Motor neuron (in vitro differentiated cells): ENCODE measurements at places on chromosomes 12 and 14. TPM values are rescaled to one million over a fixed set of nuclear protein-coding genes. Genes with fewer than 3 reads are reported as not detected.

Gene ACVRL1
- total RNA-seq, result 10.6 and 12.7 TPM in 2 replicates

GRCh38 chr14:25006961-25007795 is 42.8 kb downstream of the STXBP6 start:
- peak; percentile 75 for ATAC-seq

Gene HEATR5A
- total RNA-seq, result 9.2 and 11.5 TPM in 2 replicates

Gene ACTR10
- 70.6 and 71.9 TPM in 2 replicates for total RNA-seq

Gene OTX2
- total RNA-seq, result 0.25 and 0.33 TPM in 2 replicates

Gene GPR84
- 0.20 and 0.22 TPM in 2 replicates for total RNA-seq

GRCh38 chr14:100898935-100899883 is 4.3 kb downstream of the RTL1 start:
- no peak for ATAC-seq

DNA sequence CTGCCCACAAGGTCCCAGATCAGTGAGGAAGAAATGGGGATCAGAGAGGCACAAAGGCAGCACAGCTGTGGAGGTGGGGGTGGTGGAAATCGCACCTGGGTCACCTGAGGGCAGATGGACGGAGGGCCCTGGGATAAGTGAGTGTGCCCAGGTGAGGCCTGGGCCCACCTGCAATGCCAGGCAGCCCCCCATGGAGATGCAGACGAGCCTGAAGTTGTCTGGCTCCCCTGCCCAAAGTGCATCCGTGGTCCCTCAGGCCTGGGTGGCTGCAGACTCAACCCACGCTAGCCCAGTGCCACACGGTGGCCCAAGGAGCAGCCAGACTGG is 84.9 kb downstream of the NCOR2 start:
- no peak for ATAC-seq

Gene PIWIL1
- total RNA-seq, result 0.44 TPM in 1 of 2 replicates, not detected in the other

- no peak for ATAC-seq
Observed at GRCh38 chr14:34498684-34499412, 36.8 kb upstream of the SPTSSA start.

Gene WDR20
- total RNA-seq, result 22.2 and 24.0 TPM in 2 replicates

DNA sequence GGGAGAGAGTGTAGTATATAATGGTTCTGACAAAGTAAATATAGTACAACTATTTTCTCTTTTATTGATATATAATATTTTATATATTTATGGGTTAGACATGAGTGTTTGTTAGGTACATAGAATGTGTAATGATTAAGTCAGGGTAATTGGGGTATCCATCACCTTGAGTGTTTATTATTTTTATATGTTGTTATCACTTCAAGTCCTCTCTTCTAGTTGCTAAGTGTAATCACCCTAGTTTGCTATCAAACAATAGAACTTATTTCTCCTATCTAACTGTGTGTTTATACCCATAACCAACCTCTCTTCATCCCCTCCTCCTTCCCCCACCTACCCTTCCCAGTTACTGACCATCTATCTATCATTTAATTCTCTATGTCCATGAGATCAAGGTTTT is 64.2 kb downstream of the BRMS1L start:
- ATAC-seq, result no peak

Gene PTCSC3
- not detected in 2 replicates for total RNA-seq

- ATAC-seq, result no peak
Observed at GRCh38 chr12:117069101-117069797, 30.0 kb downstream of the TESC start.

Gene C12orf60
- 2.4 and 3.3 TPM in 2 replicates for total RNA-seq

DNA sequence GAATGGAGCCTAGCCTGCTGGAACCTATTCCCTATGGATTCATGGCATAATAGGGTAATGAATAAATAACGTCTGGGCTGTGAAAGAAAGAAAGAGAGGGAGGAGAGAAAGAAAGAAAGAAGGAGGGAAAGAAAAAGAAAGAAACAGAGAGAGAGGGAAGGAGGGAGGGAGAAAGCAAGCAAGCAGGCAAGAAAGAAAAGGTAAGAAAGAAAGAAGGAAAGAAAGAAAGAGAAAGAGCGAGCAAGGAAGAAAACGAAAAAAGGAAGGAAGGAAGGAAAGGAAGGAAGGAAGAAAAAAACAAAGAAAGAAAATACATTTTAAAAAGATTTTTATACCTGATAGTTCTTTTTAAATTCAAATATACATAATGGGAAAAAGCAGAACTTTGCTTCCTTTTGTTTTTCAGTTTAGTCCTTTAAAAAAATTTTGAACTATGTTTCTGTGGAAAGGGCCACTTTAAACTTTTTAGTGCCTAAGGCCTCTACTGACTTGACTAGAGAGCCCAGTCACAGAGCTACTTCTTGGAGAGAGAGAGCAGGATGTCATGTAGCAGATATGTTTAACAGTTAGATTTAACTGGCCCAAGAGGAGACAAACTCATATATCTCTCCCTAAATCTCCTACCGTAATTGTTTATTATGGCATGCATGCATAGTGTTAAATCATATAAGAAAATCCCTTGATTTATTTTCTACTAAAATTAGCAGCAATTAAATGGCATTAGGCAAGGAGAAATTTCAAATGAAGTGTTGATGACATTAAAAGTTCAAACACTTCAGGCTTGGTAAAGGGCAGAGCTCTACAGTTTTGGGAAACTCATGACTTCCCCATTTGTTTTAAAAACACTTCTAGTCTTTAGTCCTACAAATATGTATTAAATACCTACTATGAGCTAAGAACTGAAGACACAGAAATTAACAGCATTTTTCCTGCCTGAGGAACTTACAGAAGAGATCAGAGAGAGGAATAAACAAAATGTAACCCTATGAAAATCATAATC is 305.5 kb downstream of the BCAT1 start:
- no peak for ATAC-seq

Gene MSI1
- total RNA-seq, result 1.2 and 1.3 TPM in 2 replicates

DNA sequence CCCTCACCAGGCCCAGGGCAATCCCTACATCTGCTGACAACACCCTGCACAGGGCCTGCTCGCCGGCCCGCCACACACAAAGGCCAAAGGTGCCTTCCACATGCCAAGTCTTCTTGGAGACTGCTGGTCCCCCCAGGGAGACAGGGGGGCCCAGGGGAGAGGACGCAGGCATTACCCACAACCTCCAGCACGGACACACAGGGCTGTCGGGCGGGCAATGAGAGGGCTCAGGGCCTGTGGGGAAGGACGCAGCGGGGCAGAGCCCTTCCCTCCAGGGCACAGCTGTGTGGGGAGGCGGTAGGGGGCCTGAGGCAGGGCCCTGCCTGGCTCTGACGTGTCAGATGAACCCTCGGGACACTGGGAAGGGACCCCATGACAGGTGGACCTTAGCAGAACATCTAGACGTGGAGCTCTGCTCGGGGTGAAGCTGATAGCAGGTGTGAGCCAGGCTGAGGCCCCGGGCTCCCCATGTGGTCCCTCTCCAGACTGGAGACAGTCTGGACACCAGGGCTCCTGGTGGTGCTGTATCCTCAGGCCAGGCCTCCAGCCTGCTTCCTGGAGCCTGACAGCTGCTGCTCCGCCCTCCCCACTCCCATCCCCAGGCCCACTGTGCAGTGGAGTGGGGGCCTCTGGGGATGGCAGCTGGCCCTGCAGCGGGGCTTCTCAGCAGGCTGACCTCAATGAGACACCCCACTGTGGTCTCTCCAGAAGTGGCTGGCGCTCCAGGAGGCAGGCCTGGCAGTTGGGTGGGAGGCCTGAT is 31.6 kb upstream of the NUDT14 start:
- ATAC-seq, result peak; percentile 46

Gene SLC7A7
- total RNA-seq, result 0.27 and 0.46 TPM in 2 replicates

- peak; percentile 76 for ATAC-seq
Observed at GRCh38 chr14:95776798-95777534, 63.0 kb upstream of the TCL1A start.

- ATAC-seq, result no peak
Observed at GRCh38 chr14:72692696-72693095, 201.2 kb downstream of the DPF3 start.

- ATAC-seq, result no peak
Observed at GRCh38 chr12:46043972-46044520, 53.7 kb upstream of the SCAF11 start.

DNA sequence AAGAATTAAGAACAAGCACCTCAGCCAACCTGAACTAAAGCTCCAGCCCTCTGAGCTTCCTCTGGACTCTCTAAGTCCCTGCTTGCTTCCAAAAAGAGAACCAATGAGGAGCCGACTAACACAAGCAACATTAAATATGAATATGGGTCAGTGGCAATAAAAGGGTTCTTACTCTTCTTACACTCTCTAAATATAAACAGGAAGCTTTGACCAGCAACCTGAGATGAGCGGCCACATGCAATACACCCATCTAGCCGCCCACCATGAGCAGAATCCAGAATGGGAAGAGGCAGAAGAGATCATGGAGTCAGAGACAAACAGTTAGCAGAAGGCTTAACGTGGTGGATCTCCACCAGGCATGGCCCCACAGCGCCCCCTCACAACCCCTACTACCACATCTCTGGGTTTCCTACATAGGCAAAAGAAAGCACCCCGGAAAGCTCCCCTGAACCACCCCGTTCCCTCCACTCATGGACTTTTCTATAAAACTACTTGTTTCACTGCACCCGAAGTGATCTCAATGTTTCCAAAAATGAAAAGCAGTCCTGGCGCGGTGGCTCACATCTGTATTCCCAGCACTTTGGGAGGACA is 59.4 kb downstream of the TTC7B start:
- ATAC-seq, result no peak

- no peak for ATAC-seq
Observed at GRCh38 chr12:92194561-92194960, 48.9 kb upstream of the BTG1 start.

Gene RPAP3
- total RNA-seq, result 24.5 and 24.7 TPM in 2 replicates

GRCh38 chr14:25484906-25485305 is 435.0 kb upstream of the STXBP6 start:
- no peak for ATAC-seq

GRCh38 chr12:14858513-14858912 is 15.2 kb upstream of the ART4 start:
- ATAC-seq, result no peak

Gene SERPINA5
- total RNA-seq, result 5.5 and 6.5 TPM in 2 replicates

DNA sequence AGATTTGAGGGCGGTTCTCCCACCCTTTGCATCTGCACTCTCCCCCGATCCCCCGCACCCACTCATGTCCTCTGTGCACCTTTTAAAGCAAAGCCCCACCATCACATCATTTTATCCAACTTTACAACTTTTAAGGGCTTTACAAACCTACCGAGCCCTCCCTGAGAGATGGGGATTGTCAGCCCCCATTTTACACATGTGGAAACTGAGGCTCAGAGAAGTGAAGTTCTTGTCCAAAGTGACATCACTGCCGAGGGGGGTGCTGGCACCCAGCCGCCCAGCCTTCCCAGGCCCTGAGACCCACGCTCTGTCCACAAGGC is 334.2 kb downstream of the MED13L start:
- ATAC-seq, result no peak

Gene GDF3
- not detected in 2 replicates for total RNA-seq

- ATAC-seq, result peak; percentile 58
Observed at GRCh38 chr14:29039171-29039570, 272.6 kb downstream of the FOXG1 start.

Gene NFE2
- total RNA-seq, result 1.4 and 2.5 TPM in 2 replicates

Gene TRPV4
- total RNA-seq, result not detected in 2 replicates

GRCh38 chr14:91841065-91841464 is 26.3 kb downstream of the TC2N start:
- no peak for ATAC-seq

Gene C12orf56
- 0.32 and 0.71 TPM in 2 replicates for total RNA-seq

Gene BCL2L14
- total RNA-seq, result 0.78 and 1.0 TPM in 2 replicates
